Kidney (tissue), 22 donors: ENCODE measurements at places on chromosomes 12 and 14. TPM values are rescaled to one million over a fixed set of nuclear protein-coding genes. Genes with fewer than 3 reads are reported as not detected.

FAM222A gene
- 3.7 TPM for total RNA-seq

DNA sequence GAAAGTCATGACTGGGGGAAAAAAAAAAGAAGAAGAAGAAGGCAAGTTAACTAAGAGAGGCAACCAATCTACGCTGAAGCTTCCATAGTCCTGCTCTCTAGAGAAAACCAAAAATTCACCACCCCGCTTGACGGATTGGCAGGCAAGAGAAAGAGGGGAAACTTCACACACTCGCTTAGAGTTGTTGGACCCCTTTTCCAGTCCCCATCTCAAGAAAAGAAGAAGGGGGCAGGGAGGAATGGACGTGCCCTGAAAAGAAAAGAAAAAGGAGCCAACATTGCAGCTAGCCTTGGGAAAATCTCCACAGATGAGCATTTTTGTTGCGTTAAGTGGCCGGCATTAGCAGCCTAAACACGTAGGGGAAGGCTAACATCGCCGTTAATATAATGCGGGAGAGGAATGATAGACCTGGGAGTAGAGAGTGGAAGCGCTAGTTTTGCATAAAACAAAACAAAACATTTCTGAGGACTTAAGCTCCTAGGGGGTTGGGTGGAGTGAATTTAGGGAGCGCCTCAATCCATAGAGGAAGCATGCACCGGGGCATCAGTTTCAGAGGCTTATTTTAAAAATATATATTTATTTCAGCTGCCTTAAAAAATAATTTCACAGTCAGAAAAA is 11.3 kb upstream of the FOXG1 start:
- H3K27ac ChIP-seq: no peak overlapping the region
- H3K27me3 ChIP-seq: peaks cover 57% of the 10 kb centered on the region
- H3K4me3 ChIP-seq: no peak overlapping the region
- no peak for DNase-seq
- no peaks in the 10 kb centered on the region for H3K4me1 ChIP-seq

DNA sequence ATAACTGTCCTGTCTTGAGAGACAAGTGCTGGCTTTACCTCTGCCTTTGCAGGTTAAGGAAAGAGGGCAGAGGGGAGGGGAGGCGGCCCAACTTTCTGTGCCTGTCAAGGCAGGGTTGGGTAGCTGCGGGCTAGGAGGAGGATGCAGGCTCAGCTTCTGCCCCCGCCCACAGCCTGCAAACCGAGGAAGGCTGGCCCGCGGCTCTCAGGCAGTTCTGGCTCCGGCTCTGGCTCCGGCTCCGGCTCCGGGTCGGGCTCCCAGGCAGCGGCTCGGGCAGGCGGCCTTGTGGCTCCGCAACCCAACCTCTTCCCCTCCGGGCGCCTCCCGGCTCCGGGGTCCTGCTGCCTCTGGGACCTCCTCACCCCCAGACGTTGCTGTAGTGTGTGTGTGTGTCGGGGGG is 92.9 kb downstream of the TMEM30B start:
- no peak overlapping the region for H3K4me3 ChIP-seq
- DNase-seq: peak; percentile 59
- H3K4me1 ChIP-seq: no peaks in the 10 kb centered on the region
- no peak overlapping the region for H3K27ac ChIP-seq
- H3K36me3 ChIP-seq: no peaks in the 10 kb centered on the region
- H3K27me3 ChIP-seq: no peaks in the 10 kb centered on the region

RNASE2 gene
- total RNA-seq: 4.3 TPM

C3AR1 gene
- total RNA-seq: 17.7 TPM

DNA sequence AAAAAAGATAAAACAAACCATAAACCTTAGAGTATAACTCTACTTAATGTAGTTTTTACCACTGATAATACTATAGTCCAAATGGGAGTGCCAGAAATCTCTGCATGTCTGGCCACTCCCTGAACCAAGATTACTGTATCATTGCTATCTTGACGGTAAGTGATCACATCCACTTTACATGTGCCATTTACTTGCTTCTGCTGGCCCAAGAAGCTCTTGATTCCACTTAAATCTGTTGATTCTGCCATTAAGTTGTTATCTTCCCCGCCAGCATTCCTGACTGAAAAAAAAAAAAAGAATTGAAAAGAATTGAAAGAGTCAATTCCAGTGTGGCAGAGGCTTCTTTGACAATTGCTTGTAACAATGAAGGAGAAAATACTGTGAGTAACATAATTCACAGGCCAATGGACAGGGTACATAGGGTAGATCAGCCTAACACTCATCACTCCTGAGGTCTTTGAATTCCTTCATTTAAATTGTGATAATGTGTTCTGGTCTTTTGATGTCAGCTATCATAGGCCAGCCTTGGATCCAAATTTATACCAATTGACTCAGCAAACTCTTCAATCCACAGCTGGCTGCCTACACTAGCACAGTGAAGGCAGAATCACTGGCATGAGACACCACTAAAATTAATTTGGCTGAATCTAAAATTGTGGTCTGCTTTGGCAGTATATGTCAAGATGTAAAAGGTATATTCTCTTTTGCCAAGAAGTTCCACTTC is 665.2 kb upstream of the FLRT2 start:
- H3K36me3 ChIP-seq: no peaks in the 10 kb centered on the region
- no peak for DNase-seq
- no peaks in the 10 kb centered on the region for H3K4me1 ChIP-seq

DNA sequence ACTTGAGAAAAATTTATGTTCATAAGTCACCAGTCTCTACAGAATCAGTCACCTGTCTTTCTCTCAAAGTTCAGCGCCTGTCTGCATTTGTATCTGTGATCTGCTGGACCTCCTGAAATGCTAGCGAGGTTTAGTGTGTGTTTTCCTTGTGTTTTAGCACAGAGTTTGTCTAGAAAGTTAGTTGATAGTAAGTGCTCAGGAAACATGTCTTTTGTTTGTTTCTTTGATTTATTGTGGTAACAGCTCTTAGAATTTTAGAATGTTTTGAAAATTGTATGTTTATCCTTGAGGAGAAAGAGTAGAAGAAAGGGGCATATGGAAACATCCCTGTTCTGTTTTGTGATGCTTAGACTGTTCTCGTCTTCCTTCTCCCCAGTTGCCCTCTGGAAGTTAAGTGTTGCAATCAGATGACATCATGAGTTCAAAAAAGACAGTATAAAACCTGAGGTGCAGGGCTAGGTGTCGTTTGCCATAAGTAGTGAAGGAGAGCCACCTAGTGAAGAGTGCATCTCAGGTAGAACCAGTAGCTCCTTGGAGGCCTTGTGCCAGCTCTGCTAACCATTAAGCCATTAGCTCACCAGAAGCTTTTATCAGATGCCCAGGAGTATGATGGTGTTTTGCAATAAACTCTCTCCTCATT is 44.8 kb downstream of the FBXW8 start:
- no peak overlapping the region for H3K4me3 ChIP-seq
- H3K36me3 ChIP-seq: no peaks in the 10 kb centered on the region
- H3K27ac ChIP-seq: no peak overlapping the region

GRCh38 chr14:99517643-99518381 is 36.6 kb downstream of the CCNK start:
- H3K4me3 ChIP-seq: no peak overlapping the region
- no peaks in the 10 kb centered on the region for H3K27me3 ChIP-seq
- no peaks in the 10 kb centered on the region for H3K36me3 ChIP-seq
- H3K4me1 ChIP-seq: no peaks in the 10 kb centered on the region
- peak; percentile 49 for DNase-seq

DNA sequence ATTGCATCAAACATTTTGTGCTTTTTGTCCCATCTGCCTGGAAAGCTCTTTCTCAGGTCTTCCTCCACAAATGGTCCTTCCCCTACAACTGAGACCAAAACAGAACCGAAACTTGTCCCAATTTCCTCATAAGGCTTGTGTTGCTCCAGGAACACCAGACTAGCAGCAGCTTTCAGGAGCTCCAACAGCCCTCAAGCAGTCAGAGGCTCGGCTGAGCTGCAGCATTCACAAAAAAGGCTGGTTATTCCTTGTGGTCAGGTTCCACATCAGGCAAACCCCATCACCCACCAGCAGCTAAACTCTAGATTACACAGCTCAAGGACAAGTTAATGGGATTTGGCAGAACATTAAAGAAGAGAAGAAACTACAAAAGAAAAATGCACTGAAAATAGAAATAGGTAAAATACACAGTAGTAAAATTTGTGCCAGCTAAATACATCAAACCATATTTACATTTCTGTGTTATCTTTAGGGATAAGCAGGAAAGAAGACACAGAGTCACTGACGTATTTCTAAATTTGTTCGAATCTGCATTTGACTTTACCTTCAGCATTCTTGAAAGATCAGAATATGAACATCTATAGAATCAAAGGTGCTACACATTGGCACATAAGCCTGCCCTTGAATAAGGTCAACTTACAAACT is 141.2 kb downstream of the STXBP6 start:
- H3K27me3 ChIP-seq: no peaks in the 10 kb centered on the region
- H3K4me3 ChIP-seq: no peak overlapping the region
- no peak for DNase-seq
- H3K27ac ChIP-seq: no peak overlapping the region

DNA sequence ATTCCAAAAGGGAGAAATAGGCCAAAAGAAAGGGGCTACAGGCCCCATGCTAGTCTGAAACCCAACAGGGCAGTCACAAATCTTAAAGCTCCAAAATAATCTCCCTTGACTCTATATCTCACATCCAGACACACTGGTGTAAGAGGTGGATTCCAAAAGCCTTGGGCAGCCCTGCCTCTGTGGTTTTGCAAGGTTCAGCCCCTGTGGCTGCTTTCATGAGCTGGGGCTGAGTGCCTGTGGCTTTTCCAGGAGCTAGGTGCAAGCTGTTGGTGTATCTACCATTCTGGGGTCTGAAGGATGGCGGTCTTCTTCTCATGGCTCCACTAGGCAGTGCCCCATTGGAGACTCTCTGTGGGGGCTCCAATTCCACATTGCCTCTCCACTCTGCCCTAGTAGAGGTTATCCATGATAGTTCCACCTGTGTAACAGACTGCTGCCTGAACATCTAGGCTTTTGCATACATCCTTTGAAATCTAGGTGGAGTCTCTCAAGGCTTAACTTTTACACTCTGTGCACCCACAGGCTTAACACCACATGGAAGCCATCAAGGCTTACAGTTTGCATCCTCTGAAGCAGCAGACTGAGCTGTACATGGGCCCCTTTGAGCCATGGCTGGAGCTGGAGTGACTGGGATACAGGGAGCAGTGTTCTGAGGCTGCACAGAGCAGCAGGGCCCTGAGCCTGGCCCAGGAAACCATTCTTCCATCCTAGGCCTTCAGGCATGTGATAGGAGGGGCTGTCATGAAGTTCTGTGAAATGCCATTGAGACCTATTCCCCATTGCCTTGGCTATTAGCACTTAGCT is 66.5 kb upstream of the ABCD2 start:
- DNase-seq: no peak
- no peak overlapping the region for H3K4me3 ChIP-seq
- no peaks in the 10 kb centered on the region for H3K4me1 ChIP-seq
- H3K27me3 ChIP-seq: no peaks in the 10 kb centered on the region
- H3K27ac ChIP-seq: no peak overlapping the region

GRCh38 chr12:52713960-52714886 is 10.9 kb upstream of the KRT77 start:
- no peaks in the 10 kb centered on the region for H3K4me1 ChIP-seq
- peaks cover 14% of the 10 kb centered on the region for H3K27me3 ChIP-seq
- H3K4me3 ChIP-seq: no peak overlapping the region
- no peaks in the 10 kb centered on the region for H3K36me3 ChIP-seq
- peak; percentile 24 for DNase-seq

UNC119B gene
- total RNA-seq: 44.5 TPM

PAX9 gene
- 0.19 TPM for total RNA-seq

- no peak overlapping the region for H3K27ac ChIP-seq
- no peaks in the 10 kb centered on the region for H3K36me3 ChIP-seq
- no peak overlapping the region for H3K4me3 ChIP-seq
These were observed 13.8 kb downstream of the NFKBIA start for GRCh38 chr14:35390577-35391387.

NGDN gene
- total RNA-seq: 35.6 TPM

GRCh38 chr14:92759679-92760523 is 11.5 kb upstream of the LGMN start:
- no peak overlapping the region for H3K27ac ChIP-seq
- no peak overlapping the region for H3K4me3 ChIP-seq
- H3K27me3 ChIP-seq: no peaks in the 10 kb centered on the region
- DNase-seq: no peak

BHLHE41 gene
- total RNA-seq: 34.3 TPM

CLEC1B gene
- not detected for total RNA-seq

DNA sequence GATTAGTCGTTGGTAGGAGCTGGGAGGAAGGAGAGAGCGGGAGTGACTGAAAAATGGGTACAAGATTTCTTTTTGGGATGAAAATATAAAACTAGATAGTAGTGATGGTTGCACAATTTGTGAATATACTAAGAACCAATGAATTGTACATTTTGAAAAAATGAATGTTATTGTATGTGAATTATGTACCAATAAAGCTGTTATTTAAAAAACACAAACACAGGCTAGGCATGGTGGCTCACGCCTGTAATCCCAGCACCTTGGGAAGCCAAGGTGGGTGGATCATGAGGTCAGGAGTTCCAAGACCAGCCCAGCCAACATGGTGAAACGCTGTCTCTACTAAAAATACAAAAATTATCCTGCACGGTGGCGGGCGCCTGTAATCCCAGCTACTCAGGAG is 32.1 kb downstream of the PPP1R13B start:
- H3K4me1 ChIP-seq: no peaks in the 10 kb centered on the region
- DNase-seq: no peak
- no peaks in the 10 kb centered on the region for H3K36me3 ChIP-seq

DNA sequence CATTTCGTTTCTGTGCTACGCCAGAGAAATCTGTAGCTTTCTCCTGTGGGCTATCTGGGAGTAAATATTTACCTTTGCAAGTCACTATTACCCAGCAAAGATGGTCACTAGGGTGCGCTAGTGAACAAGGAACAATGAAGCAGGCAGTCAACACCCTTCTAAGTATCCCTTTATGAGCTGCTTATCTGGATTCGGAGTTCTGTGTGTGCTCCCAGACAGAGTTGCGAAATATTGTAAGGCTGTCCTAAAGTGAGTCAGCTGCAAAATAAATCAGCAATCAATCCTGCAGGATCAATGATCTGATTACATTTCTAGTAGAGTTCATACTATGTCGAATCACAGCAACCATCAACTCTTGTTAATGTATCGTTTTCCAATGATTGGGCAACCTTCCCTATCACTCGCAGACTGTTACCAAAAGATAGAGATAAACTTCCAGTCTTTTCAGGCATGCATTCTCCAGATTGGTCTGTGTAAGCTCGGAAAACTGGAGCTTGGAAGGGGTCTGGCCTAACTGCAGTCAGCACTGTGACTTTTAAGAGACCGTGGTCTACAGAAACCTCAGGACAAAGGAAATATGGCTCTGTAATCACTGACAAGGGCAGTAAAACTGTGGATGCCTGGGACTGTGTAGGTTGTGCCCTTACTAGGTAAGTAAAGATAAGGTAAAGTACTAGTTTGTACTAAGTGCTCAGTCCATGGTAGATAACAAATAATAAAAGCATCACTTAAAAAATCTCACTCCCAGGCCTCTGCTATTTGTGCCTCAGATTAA is 133.5 kb downstream of the KCNK10 start:
- H3K27ac ChIP-seq: no peak overlapping the region
- no peaks in the 10 kb centered on the region for H3K27me3 ChIP-seq
- no peaks in the 10 kb centered on the region for H3K4me1 ChIP-seq

RFC5 gene
- 13.0 TPM for total RNA-seq

SYCP3 gene
- 0.25 TPM for total RNA-seq

SLC2A13 gene
- total RNA-seq: 18.6 TPM

- peak overlapping the region; percentile 61 for H3K4me3 ChIP-seq
- H3K27me3 ChIP-seq: no peaks in the 10 kb centered on the region
- H3K4me1 ChIP-seq: peaks cover 4% of the 10 kb centered on the region
- DNase-seq: peak; percentile 81
These were observed 810 bp downstream of the MARCHF9 start for GRCh38 chr12:57755454-57756372.

GRCh38 chr12:131491916-131492490 is 218.9 kb upstream of the SFSWAP start:
- H3K27me3 ChIP-seq: no peaks in the 10 kb centered on the region
- DNase-seq: no peak
- no peak overlapping the region for H3K4me3 ChIP-seq
- no peak overlapping the region for H3K27ac ChIP-seq
- H3K36me3 ChIP-seq: no peaks in the 10 kb centered on the region

GPD1 gene
- 15.1 TPM for total RNA-seq
